ENCODE measurements at places on chromosomes 1 and 21. TPM values are rescaled to one million over a fixed set of nuclear protein-coding genes. Genes with fewer than 3 reads are reported as not detected.

DNA sequence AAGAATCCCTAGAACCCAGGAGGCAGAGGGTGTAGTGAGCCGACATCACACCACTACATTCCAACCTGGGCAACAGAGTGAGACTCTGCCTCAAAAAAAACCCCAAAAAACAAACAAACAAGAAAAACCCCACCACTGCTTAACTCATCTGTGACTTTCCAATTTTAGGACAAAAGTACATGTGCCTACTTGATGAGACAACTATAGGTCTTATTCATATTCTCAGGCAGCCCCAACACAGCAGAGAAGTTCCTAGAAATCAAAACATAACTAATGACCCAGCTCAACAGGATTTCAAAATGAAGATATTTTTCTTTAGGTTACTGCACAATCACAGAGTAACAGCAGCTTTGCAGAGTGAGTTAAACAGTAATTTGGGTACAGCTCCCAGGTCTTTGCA is 26.4 kb downstream of the TIAM1 start:
- no peak overlapping the region for H3K27ac ChIP-seq
- H3K4me3 ChIP-seq, result no peak overlapping the region
- no peaks in the 10 kb centered on the region for H3K36me3 ChIP-seq
- no peaks in the 10 kb centered on the region for H3K4me1 ChIP-seq
- no peaks in the 10 kb centered on the region for H3K27me3 ChIP-seq
- DNase-seq, result no peak

DNA sequence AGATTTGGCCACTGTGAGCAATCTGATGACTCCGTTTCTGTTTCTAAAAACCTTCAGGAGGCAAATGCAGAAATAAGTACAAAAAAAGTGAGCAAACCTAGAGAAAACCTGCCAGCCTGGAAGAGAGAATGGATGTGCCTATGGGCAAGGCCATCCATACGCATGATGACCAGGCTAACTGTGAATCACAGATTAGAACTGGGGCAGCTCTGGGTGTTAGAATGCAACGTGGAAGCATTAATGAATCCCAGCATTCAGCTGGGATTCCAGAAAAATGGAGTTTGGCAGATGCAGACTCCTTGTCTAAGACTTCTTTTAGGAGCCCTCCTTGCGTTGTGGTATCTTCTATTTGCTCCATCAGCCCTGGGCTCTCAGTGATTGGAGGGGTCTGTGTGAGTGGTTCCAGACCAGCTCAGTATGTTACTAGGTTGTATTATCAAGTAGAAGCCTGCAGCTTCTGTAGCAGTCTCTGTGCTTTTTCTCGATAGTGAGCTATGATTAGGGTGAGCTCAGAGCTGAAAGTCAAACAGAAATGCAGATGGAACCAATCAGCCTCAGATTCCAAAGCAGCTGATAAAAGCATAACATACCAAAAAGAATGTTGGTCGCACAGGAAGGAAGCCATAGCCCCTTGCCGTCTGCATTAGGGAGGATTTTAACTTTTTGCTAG is 154.0 kb downstream of the PSMG1 start:
- no peaks in the 10 kb centered on the region for H3K36me3 ChIP-seq
- no peaks in the 10 kb centered on the region for H3K27me3 ChIP-seq
- no peak for DNase-seq

The NBPF20 gene
- 2.7 TPM for total RNA-seq

The CCDC17 gene
- 5.0 TPM for total RNA-seq

The KRTAP11-1 gene
- total RNA-seq, result not detected

- no peak for DNase-seq
- H3K4me1 ChIP-seq, result peaks cover 43% of the 10 kb centered on the region
- no peaks in the 10 kb centered on the region for H3K27me3 ChIP-seq
- peak overlapping the region; percentile 91 for H3K4me3 ChIP-seq
- peaks cover 8% of the 10 kb centered on the region for H3K36me3 ChIP-seq
- peak overlapping the region; percentile 97 for H3K27ac ChIP-seq
These were observed 1.7 kb downstream of the DCAF8 start for GRCh38 chr1:160260406-160261382.

The PANK4 gene
- total RNA-seq, result 36.4 TPM

All from upper lobe of right lung (tissue), 1 donor.